ENCODE measurements at places on chromosomes 12 and 14. TPM values are rescaled to one million over a fixed set of nuclear protein-coding genes. Genes with fewer than 3 reads are reported as not detected.
A peak's percentile ranks its signal among the peaks of the same experiment; 100 is the strongest.

GRCh38 chr14:85024931-85025330, 505.0 kb upstream of the FLRT2 start:
- no peak for DNase-seq

FGD6 gene
- 9.3 TPM for polyA plus RNA-seq

DNA sequence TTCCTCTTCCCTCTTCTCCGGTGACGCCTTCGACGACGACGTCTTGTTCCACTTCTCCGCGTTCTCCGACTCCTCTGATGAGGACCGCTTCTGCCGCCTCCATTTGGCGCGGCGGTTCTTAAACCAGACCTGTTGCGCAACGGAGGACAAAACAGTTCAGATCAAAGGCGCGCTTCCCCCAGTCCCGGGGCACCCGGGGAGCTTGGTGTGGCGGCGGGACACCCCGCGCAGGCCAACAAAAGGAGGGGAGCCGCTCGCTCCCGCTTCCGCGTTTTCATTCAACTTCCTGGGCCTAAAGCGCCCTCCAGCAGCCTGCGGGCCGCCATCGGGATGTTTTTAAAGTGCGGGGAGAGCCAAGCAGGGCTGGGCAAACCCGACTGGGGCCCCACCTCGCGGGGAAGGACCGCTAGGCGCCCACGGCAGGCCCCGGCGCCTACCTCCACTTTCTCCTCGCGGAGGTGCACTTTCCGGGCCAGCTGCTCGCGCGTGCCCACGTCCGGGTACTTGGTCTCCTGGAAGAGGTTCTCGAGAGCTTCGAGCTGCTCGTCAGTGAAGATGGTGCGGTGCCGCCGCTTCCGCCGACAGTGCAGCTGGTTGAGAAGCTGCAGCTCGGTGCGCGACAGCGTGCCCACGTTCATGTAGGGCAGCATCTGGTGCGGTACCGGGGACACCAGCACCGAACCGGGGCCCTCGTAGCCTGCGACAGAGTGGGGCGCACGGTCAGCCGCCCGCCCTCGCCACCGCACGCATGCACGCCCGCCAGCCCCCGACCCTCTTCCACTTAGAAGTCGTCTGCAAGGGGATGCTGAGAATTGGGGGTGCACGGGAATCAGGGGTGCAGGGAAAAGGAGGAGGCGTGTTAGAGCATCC, 1.2 kb downstream of the GSC start:
- no peak for DNase-seq

HOXC13 gene
- not detected for polyA plus RNA-seq

ASCL1 gene
- polyA plus RNA-seq = 0.18 TPM

DNA sequence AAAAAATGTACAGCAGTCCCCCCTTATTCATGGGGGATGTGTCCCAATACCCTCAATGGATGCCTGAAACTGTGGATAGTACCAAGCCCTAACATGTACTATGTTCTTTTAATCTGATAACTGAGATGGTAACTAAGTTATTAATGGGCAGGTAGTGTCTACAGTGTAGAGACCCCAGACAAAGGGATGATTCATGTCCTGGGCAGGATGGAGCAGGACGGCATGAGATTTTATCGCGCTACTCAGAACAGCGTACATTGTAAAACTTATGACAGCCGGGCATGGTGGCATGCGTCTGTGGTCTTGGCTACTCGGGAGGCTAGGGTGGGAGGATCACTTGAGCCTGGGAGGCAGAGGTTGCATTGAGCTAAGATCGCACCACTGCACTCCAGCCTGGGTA, 37.1 kb downstream of the KIAA0586 start:
- DNase-seq = no peak

GRCh38 chr12:43338848-43339526, 213.0 kb downstream of the ADAMTS20 start:
- DNase-seq = peak; percentile 54

- no peak for DNase-seq
Measured at GRCh38 chr12:128914908-128915563, 61.8 kb downstream of the GLT1D1 start.

CLIP1 gene
- 44.5 TPM for polyA plus RNA-seq

DNA sequence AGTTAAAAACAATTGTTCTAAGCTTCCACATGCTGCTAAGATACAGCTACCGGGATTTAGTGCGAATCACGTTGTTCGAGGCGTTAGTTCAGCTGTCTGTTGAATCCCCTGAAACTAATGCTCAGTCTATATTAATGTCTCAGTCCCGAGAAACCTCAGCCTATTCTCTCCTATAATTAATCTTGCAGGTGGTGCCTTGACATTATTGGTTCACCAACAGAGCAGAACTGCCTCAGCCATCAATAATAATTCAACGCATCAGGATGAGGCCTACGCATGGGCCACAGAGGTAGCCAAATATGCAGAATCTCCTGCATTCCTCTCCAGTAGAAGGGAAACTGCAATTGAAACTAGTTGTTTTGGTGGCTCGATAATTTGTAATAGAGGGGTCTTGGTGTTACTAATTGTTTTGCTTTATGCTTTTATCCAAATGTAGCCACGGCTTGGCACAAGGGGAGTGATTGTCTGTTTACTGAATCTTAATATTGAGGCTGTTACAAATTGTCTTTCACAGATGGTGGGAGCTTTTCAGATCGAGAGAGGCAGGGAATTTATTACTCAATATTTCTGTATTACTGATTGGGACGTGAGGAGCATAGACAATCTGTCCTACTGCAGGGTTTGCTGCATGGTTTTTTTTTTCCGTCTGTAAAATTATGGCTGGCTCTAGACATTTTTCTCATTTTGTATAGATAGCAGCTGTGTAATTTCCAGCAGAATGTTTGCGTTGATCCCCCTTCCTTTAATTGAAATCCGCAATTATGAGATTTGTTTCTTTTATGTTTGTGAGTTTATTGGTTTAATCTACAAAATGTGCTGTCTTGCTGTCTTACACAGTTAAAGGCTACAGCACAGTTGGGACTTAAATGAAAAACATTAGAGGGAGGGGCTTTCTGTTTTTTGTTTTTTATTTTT, 1036.5 kb upstream of the NOVA1 start:
- no peak for DNase-seq

KRT71 gene
- polyA plus RNA-seq = not detected
